ENCODE measurements at places on chromosomes 7 and 10.

DNA sequence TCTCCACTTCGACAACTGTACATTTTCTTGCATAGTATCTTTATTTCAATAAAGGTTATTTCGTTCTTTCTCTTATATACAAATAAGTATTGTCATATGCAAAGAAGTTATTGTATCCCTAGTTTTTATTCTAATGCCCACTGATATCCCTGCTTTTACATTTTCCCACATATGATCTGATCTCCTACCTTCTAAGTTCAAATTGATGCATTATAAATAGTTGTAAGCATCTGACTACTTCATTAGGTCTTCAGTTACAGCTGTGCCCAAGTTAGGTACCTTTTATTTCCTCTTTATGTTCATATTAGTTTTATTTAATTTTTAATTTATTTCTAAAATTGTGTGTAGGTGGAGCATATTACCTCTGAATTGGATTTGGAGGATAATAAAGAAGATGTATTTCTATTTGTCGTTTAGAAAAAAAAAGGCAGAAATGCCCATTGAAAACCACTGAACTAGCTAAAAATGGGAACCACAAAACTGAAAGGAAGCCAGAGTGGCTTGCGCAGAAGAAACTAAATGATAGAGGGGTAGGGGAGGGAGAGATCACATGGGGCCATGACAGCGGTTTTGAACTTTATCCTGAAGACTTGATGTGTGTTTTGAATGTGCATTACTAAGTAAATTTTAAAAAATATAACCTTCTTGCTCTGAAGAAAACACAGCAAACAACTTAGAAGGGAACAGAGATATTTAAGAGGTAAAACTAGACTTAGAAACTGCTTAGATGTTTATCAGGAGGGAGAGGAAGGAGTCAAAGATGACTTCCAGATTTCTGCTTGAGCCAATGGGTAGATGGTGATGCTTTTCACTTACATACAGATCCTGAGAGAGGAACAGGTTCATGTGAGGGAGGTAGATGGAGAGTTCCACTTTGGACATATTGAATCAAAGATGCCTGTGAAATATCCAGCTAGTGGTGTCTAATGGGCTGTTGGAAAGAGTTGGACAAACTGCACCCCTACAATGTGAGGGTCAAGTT, 9.3 kb upstream of the ZC3HAV1L start:
- no peak for DNase-seq

DNA sequence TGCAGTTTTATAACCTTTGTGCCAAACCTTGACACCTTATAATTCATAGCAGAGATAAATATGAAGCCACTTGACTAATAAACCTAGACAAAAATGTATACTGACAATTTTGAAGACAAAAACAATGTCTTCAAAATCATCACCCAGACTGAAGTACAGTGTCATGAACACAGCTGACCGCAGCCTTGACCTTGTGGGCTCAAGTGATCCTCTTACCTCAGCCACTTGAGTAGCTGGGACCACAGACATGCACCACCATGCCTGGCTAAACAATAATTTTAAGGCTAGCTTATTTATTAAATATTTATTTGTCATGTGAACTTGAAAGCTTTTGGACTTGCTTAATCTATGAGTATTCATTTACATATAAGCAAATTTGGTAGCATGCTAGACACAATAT, 24.3 kb downstream of the IL6 start:
- DNase-seq, result no peak

- DNase-seq, result no peak
These were observed 155.1 kb downstream of the ANK3 start for GRCh38 chr10:60234551-60234950.

- no peak for DNase-seq
These were observed 274.6 kb upstream of the SMIM30 start for GRCh38 chr7:113392841-113393540.

GRCh38 chr10:89808842-89809241, 107.5 kb downstream of the KIF20B start:
- DNase-seq, result no peak

- DNase-seq, result no peak
These were observed 527.6 kb upstream of the SORCS1 start for GRCh38 chr10:107692072-107692471.

DNA sequence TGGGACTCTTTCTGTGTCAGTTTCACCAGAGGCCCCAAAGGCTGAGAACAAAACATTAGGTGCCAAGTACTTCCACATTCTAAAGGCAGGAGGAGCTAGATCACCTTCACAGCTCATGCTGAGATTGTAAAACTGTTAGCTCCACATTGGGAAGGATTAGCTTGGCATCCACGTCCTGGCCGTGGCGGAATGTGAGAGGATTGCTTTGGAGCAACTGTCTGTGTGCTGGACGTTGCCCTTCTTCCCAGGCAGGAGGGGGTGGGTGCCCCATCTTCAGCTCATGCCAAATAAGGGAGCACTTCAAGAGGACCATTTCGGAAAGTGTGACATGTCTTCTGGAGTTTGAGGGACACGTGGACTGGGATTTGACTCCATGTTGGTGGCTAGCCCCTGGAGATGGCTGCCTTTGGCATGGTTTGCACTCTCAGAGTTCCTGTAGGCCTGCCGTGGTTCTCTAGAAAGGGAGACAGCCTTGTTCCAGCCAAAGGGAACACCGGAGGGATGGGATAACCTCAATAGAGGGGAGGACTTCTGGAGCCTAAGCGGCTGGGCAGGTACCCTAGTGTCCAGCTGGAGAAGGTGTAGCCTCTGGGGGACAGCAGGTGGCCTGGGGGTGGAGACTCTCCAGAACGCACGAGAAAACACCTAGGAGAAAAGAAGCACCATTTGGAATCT, 19.9 kb upstream of the FMC1 start:
- peak; percentile 25 for DNase-seq

DNA sequence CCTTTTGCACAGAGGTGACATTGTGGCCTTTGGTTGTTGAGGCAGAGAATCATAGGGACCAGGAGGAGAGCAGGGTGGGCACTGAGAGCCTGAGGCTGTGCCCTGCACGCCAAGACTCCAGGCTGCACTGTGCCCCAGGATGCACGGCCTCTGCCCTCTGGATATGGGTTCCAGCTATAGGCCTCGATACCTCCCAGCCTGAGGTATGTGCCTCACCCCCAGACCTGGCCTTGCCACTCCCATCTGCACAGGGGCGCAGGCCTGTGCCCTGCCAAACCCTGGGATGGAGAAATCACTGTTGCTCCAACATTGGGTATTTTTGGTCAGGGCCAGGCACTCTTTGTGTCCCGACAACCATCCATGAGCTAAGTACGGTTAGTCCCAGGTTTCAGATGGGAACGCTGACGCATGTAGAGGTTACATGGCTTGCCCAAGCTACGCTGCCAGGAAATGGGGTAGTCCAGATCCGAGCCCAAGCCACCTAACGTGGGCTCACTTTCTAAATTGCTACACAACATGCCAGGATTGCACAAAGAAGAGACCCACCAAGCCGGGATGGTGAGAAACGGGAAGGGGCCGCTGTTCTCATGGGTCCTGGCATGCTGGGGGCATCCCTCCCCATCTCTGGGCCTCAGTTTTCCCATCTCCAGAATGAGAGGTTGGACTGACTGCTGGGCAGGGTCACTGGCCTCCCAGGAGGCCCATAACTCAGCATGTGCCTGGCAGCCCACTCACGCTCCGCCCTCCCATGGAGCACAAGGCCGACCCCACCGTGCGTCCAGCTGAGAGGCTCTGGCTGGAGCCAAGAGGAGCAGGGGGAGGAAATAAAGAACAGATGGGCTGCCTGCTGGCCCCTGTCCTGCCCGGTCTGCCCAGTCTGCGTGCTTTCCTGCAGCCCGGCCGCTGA, 44.2 kb downstream of the ZCCHC24 start:
- peak; percentile 92 for DNase-seq

- no peak for DNase-seq
These were observed 53.3 kb downstream of the CDHR3 start for GRCh38 chr7:106016331-106016730.

GRCh38 chr7:108367314-108367713, 88.9 kb downstream of the NRCAM start:
- no peak for DNase-seq

- DNase-seq, result no peak
These were observed 558 bp downstream of the ARHGAP22 start for GRCh38 chr10:48604039-48604990.

DNA sequence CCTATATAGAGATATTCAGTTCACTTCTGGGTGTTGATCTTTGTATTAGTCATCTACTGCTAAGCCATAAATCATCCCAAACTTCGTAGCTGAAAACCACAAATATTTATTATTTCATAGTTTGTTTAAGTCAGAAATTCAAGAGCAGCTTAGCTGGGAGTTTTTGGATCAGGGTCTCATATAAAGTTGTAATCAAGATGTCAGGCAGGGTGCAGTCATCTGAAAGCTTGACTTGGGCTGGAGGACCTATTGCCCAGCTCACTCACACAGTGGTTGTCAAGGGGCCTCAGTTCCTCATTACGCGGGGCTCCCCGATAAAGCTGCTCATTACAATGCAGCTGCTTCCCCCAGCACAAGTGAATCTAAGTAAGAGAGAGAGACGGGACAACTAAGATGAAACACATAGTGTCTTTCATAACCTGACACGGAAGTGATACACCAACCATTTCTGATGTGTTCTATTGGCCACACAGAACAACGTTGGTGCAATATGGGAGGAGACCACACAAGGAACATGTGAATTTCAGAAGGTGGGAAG, 15.7 kb downstream of the PPP1R3C start:
- peak; percentile 72 for DNase-seq

DNA sequence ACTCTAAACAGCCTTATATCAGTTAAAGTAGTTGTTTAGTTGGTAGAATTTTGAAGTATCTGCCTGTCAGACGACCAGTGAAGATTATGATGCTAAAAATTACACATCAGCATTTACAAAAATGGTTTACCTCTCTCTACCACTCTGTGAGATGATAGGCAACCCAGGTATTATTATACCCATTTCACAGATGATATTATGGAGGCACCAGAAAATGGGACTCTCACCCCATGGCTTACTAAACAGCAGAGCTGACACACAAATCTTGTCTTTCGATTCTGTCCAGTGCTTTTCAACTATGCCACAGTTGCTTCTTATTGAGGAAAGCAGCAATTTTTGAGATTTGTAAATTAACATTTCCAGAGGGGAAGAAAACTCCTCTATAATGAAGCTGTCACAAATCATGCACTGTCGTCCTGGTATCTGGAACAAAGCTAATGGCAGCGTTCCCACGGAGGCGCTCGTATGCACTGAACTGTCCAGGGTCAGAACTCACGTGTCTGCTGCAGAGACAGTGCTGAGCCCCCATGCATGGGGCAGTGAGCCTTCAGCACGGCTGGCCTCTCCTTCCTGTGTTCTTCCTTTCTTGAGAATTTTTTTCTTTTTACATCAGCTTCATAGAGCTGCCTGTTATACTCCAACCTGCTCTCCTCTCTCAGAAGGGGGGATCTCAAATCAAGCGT, 381.1 kb downstream of the SDK1 start:
- no peak for DNase-seq

- no peak for DNase-seq
These were observed 753.8 kb downstream of the REEP3 start for GRCh38 chr10:64275001-64275400.

DNA sequence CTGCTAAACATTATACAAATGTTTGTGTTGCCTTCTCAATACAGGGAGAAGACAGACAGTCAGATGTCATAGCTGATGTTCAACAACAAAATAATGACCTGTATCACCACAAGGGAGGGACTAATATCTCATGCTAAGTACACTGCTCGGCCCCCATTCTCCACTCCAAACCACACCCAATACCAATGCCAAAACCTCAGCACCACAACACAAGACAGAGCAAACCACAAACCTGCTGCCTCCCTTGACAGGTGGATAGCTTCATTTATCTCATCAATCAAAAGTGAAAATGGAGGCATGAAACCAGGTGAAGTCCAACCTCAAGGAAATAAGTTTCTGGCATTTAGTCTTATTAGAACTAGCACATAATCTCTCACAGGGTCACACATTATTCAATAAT, 109.5 kb downstream of the PARD3 start:
- DNase-seq, result no peak

- no peak for DNase-seq
These were observed 286.8 kb upstream of the KLF14 start for GRCh38 chr7:131020759-131021261.

DNA sequence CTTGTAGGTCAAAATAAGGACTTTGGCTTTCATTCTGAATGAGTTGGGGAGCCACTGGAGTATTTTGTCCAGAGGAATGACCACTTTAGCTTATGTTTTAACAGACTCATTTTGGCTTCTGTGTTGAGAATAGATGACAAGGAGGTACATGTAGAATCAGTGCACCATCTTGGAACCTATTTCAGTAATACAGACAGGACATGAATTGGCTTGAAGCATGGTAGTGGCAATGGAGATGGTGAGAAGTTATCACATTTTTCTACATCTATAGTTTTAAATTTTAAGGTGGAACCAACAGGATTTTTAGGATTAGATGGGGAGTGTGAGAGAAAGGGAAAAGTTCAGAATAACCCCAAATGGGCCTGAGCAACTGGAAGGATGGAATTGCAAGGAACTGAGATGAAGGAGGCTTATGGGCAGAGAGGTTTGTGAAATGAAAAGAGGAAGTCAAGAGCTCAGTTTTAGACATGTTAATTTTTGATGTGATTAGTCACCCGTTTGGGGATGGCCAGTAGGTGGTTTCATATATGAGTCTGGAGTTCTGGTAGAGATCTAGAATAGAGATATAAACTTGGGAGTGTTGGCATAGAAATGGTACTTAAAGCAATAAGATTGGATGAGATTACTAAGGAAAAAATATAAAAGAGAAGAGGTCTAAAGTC, 89.2 kb upstream of the JAZF1 start:
- DNase-seq, result no peak

GRCh38 chr7:155418304-155418703, 39.6 kb upstream of the EN2 start:
- DNase-seq, result no peak

GRCh38 chr10:99787782-99788445, 5.5 kb downstream of the ABCC2 start:
- no peak for DNase-seq

GRCh38 chr7:46396481-46396880, 475.4 kb upstream of the IGFBP3 start:
- peak; percentile 73 for DNase-seq

GRCh38 chr10:87557409-87557808, 52.7 kb downstream of the MINPP1 start:
- no peak for DNase-seq

DNA sequence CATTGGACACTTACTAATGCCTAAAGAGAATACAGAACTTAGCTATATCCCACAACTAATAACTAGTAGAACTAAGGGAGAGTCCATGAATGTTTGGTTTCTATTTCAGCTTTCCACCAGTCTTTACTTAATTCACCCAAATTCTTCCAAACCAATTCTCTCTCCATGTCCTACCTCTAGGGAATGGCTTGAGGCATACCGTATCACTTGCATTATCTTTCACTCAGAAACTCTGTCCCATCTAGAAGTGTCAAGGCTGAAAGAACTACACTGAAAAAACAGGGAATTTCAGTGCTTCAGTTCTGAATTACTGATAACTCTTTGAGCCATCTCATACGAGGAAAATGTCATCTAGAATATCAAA, 758 bp downstream of the TMEM168 start:
- no peak for DNase-seq

- no peak for DNase-seq
These were observed 42.4 kb upstream of the FAM20C start for GRCh38 chr7:149791-150636.

GRCh38 chr7:155660059-155660757, 15.7 kb downstream of the RBM33 start:
- DNase-seq, result no peak
